ENCODE measurements at places on chromosomes 12 and 14. TPM values are rescaled to one million over a fixed set of nuclear protein-coding genes. Genes with fewer than 3 reads are reported as not detected.

The ZDHHC22 gene
- total RNA-seq, result 0.60 TPM

The GPD1 gene
- total RNA-seq, result 0.58 TPM

- peaks cover 8% of the 10 kb centered on the region for H3K27me3 ChIP-seq
- no peak for DNase-seq
These were observed 76.0 kb downstream of the PRIMA1 start for GRCh38 chr14:93712079-93712837.

GRCh38 chr14:88904206-88904647, 79.8 kb downstream of the TTC8 start:
- DNase-seq, result no peak
- H3K4me1 ChIP-seq, result no peaks in the 10 kb centered on the region
- H3K27ac ChIP-seq, result no peak overlapping the region
- H3K36me3 ChIP-seq, result no peaks in the 10 kb centered on the region
- no peak overlapping the region for H3K4me3 ChIP-seq
- H3K27me3 ChIP-seq, result no peaks in the 10 kb centered on the region

GRCh38 chr14:38248321-38249028, 7.4 kb downstream of the CLEC14A start:
- H3K4me3 ChIP-seq, result no peak overlapping the region
- H3K27me3 ChIP-seq, result no peaks in the 10 kb centered on the region
- H3K36me3 ChIP-seq, result no peaks in the 10 kb centered on the region

DNA sequence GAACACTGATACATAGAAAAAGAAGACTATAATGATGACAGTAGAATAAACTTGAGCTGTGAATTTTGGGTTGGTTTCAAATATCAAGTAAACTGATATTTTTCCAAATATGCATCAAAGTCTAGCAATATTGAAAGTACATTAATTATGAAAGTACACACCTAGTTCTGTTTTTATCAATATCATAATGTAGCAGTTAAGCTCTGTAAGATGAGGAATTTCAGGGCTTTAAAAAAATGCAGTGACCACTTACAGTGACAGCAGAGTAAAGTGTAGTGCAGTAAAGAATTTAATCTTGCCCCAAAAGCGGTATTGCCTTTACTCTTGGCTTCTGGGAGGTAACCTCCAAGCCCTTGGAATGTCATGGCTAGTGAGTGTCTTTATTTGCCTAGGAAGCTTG, 102.9 kb upstream of the ABCD2 start:
- no peak overlapping the region for H3K27ac ChIP-seq
- peaks cover 3% of the 10 kb centered on the region for H3K4me1 ChIP-seq
- H3K27me3 ChIP-seq, result no peaks in the 10 kb centered on the region
- H3K4me3 ChIP-seq, result no peak overlapping the region

- H3K4me1 ChIP-seq, result no peaks in the 10 kb centered on the region
- peaks cover 49% of the 10 kb centered on the region for H3K36me3 ChIP-seq
- no peaks in the 10 kb centered on the region for H3K27me3 ChIP-seq
These were observed 40.3 kb downstream of the BRAP start for GRCh38 chr12:111645433-111645832.

DNA sequence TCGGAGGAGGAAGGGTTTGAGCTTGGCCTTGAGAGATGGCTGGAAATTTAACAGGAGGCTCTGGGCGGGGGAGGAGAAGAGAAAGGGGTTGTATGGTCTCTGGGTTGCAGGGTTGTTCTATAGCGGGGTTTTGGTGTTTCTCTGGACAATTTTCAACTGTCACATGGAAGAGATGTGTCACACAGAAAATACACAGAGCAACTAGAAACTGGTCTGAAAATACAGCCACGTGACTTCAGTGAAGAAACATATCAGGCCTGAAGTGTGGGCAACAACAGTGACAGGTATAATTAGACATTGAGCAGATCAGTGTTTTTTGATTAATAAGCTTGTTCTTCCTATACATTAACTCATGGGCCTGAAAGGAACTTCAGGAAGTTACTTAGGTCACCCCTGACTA, 205.3 kb upstream of the HMGA2 start:
- H3K36me3 ChIP-seq, result no peaks in the 10 kb centered on the region
- H3K27ac ChIP-seq, result no peak overlapping the region
- no peaks in the 10 kb centered on the region for H3K27me3 ChIP-seq
- peaks cover 8% of the 10 kb centered on the region for H3K4me1 ChIP-seq
- DNase-seq, result no peak

DNA sequence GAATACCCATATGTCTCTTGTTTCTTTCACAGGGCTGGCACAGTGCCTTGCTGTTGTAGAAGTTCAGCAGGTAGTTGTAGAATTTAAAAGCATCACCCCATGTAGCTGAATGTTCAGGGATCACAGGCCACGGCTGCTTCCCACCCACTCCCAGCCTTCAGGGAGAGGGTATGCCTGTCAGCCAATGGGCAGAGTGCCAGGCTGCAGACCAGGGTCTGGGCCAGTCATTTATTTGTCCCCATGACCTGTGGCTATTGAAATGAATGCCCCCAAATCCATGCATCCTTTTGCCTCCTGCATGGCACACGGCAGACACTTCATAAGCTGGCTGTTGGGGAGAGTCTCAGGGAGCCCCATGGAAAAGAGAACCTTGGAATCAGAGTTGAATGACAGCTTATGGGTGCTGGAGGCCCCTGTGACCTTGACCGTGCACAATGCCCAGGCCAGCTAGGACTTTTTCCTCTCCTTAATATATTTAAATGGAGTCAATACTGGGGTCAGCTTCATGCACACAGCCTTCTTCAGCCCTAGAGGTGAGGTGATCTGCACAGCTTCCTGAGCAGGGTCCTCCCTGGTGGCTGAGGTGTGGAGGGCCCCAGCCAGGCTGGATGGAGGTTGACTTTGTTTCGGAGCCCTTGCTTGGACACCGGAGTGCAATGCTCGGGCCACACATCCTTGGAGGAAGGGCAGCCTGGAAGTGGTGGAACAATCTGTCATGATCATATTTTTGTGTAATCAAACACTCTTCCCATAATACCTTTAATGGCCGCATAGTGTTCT, 45.3 kb downstream of the PRMT8 start:
- H3K27me3 ChIP-seq, result peaks cover 3% of the 10 kb centered on the region
- H3K27ac ChIP-seq, result no peak overlapping the region
- H3K4me1 ChIP-seq, result no peaks in the 10 kb centered on the region
- no peak overlapping the region for H3K4me3 ChIP-seq

- no peak overlapping the region for H3K27ac ChIP-seq
- H3K4me1 ChIP-seq, result no peaks in the 10 kb centered on the region
- DNase-seq, result no peak
These were observed 75.5 kb downstream of the TBX3 start for GRCh38 chr12:114608509-114608908.

GRCh38 chr12:121637231-121637914, 11.0 kb downstream of the ORAI1 start:
- peaks cover 6% of the 10 kb centered on the region for H3K4me1 ChIP-seq
- no peaks in the 10 kb centered on the region for H3K36me3 ChIP-seq
- no peaks in the 10 kb centered on the region for H3K27me3 ChIP-seq
- no peak overlapping the region for H3K27ac ChIP-seq

DNA sequence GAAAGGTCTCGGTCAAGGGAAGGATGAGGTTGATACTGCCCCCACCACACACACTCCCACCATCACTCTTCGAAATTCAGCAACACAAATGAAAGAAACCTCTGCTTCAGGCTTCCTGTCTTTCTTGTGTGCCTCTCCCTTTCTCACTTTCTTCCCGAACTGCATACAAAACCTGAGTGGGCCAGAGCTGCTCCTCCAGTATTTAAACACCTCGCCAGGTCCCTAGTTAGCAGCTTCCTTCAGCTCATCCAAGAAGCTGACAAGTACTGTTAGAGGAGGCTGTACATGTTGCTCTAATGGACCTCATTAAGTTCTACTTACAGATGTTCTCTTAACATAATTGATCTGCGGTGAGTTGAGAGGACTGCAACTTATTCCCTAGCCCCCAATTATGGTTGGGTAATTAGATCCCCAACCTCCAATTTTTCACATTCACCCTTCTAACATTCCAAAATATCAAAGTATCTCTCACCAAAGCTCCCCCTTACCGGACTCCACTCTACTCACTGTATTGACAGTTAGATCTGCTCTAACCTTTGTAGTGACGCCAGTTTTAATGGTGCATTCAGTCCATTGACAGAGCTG, 4.1 kb upstream of the LMO3 start:
- H3K27ac ChIP-seq, result peak overlapping the region; percentile 48
- DNase-seq, result no peak
- H3K4me3 ChIP-seq, result peak overlapping the region; percentile 38
- peaks cover 48% of the 10 kb centered on the region for H3K4me1 ChIP-seq
- no peaks in the 10 kb centered on the region for H3K27me3 ChIP-seq

- no peak overlapping the region for H3K4me3 ChIP-seq
- H3K4me1 ChIP-seq, result peaks cover 45% of the 10 kb centered on the region
- no peaks in the 10 kb centered on the region for H3K27me3 ChIP-seq
- peak overlapping the region; percentile 91 for H3K27ac ChIP-seq
- peaks cover 4% of the 10 kb centered on the region for H3K36me3 ChIP-seq
These were observed 5.7 kb downstream of the CRIP2 start for GRCh38 chr14:105480199-105480746.

DNA sequence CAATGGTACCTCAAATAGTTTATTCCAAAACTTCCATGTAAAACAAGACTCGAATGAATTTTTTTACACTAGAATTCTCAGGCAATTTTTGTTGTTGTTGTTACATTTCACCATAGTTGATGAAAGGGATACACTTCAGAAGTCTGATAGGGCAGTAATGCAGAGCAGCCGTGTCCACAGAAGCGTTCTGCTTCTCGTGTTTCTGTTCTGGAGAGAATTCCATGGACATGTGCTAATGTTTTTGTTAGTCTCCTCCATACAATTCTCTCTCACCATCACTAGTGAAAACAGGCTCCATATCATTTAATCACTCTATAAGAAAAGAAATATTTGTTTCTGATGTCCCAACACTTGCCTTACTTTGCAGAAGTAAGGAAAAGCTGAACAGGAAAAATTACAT, 606.1 kb downstream of the SLC16A7 start:
- H3K4me1 ChIP-seq, result no peaks in the 10 kb centered on the region
- no peak overlapping the region for H3K27ac ChIP-seq
- H3K36me3 ChIP-seq, result no peaks in the 10 kb centered on the region
- no peak overlapping the region for H3K4me3 ChIP-seq
- DNase-seq, result no peak
- H3K27me3 ChIP-seq, result no peaks in the 10 kb centered on the region

DNA sequence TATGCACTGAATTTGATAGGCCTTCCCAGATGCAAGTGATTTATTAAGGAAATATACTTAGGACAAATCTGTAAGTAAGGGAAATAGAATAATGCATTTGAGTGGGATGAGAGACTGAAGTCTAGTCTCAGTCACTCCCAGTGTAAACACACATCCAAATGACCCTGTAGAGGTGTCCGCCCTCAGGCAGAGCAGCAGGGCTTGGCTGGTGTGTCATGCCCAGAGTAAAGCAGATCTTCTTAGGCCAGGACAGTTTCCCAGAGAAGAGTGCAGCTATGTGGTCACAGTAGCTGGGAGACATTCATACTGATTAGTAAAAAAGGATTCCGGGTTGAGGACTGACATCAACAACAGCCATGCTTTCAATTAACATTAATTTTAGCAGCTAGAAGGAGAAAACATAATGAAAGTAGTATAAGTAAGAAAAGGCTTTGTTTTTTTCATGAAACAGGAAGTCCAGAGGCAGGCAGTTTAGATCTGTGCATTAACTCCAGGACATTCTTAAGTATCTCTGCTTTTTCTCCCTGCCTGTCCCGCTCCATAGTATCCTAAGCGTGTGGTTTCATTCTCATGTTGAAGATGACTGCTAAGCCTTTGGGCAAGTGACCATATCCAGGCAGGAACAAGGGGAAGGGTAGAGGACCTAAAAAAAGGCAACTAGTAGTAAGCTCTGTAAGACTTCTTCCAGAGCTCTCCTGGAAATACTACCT, 35.7 kb downstream of the CNTN1 start:
- no peak for DNase-seq
- H3K4me1 ChIP-seq, result no peaks in the 10 kb centered on the region
- H3K27me3 ChIP-seq, result no peaks in the 10 kb centered on the region

DNA sequence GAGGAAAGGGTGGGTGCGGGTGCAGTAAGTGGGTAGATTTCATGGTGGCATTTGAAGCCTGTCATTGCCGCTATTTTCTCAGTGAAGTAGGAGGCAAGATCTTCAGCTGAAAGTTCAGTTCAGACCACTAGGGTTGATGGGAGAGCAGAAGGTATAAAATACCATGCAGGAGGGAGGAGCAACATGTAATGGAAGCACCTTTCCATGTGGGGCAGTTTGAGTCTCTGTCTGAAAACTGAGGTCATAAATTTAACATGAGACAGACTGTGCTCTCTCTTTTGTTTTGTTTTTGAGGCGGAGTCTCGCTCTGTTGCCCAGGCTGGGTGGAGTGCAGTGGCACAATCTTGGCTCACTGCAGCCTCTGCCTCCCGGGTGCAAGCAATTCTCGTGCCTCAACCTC, 22.7 kb downstream of the LRRC74A start:
- H3K27ac ChIP-seq, result no peak overlapping the region
- no peaks in the 10 kb centered on the region for H3K27me3 ChIP-seq
- H3K4me3 ChIP-seq, result no peak overlapping the region
- H3K36me3 ChIP-seq, result no peaks in the 10 kb centered on the region

DNA sequence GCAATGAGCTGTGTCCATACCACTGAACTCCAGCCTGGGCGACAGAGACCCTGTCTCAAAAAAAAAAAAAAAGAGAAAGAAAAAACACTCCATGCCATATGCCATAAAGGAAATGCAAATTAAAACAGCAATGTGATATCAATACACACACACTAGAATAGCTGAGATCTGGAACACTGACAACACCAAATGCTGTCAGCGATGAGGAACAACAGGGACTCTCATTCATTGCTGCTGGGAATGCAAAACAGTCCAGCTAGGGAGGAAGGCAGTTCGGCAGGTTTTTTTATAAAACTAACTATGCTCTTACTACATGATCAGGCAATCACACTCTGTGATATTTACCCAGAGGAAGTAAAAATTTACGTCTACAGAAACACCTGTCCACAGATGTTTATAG, 3.4 kb upstream of the ABCB9 start:
- no peak overlapping the region for H3K27ac ChIP-seq
- H3K4me1 ChIP-seq, result peaks cover 8% of the 10 kb centered on the region
- H3K36me3 ChIP-seq, result no peaks in the 10 kb centered on the region

DNA sequence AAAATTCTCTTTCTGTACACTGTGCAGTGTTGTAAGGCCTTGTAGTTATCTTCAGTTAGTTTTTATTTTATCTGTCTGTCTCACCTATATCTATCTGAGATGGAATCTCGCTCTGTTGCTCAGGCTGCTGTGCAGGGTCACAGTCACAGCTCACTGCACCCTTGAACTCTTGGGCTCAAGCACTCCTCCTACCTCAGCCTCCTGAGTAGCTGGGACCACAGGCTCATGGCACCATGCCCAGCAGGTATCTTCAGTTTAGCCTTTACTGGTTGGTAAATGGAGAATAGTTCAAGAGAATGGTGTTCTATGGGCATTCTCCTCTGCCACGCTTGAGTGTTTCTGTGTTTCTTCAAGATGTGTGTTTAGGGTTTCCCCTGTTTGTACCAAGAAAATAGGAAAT, 13.6 kb downstream of the TULP3 start:
- peaks cover 8% of the 10 kb centered on the region for H3K4me1 ChIP-seq
- DNase-seq, result no peak
- H3K27me3 ChIP-seq, result no peaks in the 10 kb centered on the region
- H3K4me3 ChIP-seq, result no peak overlapping the region

DNA sequence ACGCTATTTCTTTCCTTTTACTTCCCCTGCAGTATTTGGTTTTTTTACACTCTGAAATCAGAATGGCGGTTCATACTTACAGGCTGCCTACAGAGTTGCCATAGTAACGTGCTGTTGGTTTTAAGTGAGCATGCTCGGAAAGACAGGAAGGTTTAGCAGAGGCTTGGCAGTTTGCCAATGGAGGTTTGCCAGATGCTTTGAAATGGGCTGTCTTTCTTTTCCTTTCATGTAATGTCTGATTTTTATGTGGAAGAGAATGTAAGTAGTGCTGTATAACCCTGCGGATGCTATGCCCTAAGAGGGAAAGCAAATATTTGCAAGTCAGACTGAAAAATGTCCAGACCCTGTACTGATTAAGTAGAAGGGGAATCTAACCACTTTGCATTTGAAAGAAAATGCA, 32.8 kb downstream of the ARID4A start:
- peaks cover 13% of the 10 kb centered on the region for H3K36me3 ChIP-seq
- peak overlapping the region; percentile 58 for H3K27ac ChIP-seq
- peaks cover 24% of the 10 kb centered on the region for H3K4me1 ChIP-seq
- H3K4me3 ChIP-seq, result peak overlapping the region; percentile 43

Measured in A673 (cell line).